ENCODE measurements at places on chromosomes 7 and 10. TPM values are rescaled to one million over a fixed set of nuclear protein-coding genes. Genes with fewer than 3 reads are reported as not detected.

The OR2A1 gene
- total RNA-seq, result not detected

The NUTM2E gene
- total RNA-seq, result not detected

The AKAP9 gene
- total RNA-seq, result 15.3 TPM

The TAS2R4 gene
- total RNA-seq, result 0.42 TPM

The BBIP1 gene
- total RNA-seq, result 12.7 TPM

The STOX1 gene
- 0.14 TPM for total RNA-seq

Data from airway epithelial cell (primary cell).